ENCODE measurements at places on chromosomes 3 and 15.

DNA sequence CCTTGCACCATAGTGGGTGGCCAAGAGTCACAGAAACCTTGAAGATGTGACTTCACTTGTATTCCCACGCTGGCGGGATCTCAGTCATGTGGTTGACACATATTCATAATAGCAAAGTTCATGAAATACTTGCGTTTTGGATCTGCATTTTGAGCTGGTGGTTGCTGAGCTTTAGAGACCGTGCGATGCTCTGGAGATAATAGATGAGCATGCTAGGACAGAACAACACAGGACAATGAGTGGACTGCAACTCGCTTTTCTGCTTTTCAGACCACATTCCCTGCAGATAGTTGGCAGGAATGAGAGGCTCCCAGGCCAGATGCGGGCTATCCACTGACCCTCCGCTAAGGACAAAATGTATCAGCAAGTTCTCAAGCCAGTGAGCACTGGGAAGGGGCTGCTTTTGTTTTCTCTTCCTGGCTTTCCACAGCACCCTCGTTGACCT lies 13.8 kb upstream of the STARD5 start:
- DNase-seq, result no peak

- DNase-seq, result no peak
These were observed 15.2 kb downstream of the RAB11A start for GRCh38 chr15:65884511-65884910.

DNA sequence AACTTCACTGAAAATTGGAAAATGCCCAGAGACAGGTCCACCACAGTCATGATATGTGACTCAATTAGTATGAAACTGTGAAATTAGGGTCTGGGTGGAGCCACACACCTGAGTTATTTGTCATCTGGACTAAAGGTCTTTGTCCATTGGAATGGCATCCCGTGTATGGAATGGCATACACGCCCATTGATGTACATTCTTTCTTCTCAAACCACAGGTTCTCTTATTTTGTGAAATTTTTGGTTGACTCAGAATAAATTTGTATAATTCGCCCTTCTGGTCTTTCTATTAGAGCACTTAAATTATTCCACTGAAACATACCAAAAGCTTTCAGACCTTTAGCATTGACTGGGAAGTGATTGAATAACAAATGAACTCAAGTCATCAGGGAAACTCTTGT lies 66.8 kb upstream of the UBE2E1 start:
- DNase-seq, result no peak

- no peak for DNase-seq
These were observed 9.6 kb upstream of the ABTB1 start for GRCh38 chr3:127663151-127663550.

GRCh38 chr3:42655980-42656679 lies 2.6 kb downstream of the ZBTB47 start:
- DNase-seq, result no peak

DNA sequence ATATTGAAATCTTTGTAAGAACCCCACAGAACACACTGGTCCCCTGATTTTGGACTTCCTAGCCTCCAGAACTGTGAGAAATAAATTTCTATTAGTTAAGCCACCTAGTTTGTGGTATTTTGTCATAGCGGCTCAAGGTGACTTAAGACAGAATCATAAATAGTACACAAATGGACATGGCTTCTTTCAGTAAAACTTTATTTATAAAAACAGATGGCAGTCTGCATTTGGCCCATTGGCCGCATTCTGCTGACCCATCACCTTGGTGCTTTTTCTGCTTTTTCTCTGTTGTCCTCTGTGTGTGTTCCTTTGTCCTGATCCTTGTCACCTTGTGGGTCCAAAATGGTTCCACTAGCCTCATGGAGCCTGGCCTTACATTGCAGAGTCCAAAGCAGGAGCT lies 363.6 kb downstream of the PTPRG start:
- DNase-seq, result no peak

DNA sequence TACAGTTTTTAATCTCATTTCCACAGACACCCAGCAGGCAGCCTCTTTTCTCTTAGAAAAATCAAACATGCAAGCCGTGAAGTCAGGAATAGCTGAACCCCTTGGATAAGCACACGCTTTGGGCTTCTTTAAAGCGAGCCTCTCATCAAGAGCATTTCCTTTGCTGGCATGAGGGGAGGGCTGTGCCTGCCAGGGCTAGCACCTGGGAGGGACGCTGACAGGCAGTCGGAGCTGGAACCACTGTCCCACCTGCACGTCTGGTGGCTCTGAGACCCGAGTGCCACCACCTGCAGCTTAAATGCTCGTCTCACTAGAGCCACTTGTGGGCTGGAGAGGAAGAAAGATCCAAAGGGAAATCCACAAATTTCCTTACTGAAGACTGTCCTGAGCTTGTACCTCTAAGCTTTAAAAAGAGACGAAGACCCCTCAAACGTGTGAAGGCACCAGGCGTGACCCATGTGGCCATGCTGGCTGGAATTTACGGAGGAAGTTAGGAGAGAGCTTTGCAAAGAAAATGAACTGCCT lies 9.4 kb downstream of the MAP6D1 start:
- DNase-seq, result no peak

- DNase-seq, result no peak
These were observed 34.9 kb upstream of the TIMP4 start for GRCh38 chr3:12193485-12194165.

GRCh38 chr15:85725564-85725963 lies 69.2 kb downstream of the KLHL25 start:
- DNase-seq, result no peak

GRCh38 chr3:114873591-114873990 lies 273.5 kb downstream of the ZBTB20 start:
- no peak for DNase-seq

DNA sequence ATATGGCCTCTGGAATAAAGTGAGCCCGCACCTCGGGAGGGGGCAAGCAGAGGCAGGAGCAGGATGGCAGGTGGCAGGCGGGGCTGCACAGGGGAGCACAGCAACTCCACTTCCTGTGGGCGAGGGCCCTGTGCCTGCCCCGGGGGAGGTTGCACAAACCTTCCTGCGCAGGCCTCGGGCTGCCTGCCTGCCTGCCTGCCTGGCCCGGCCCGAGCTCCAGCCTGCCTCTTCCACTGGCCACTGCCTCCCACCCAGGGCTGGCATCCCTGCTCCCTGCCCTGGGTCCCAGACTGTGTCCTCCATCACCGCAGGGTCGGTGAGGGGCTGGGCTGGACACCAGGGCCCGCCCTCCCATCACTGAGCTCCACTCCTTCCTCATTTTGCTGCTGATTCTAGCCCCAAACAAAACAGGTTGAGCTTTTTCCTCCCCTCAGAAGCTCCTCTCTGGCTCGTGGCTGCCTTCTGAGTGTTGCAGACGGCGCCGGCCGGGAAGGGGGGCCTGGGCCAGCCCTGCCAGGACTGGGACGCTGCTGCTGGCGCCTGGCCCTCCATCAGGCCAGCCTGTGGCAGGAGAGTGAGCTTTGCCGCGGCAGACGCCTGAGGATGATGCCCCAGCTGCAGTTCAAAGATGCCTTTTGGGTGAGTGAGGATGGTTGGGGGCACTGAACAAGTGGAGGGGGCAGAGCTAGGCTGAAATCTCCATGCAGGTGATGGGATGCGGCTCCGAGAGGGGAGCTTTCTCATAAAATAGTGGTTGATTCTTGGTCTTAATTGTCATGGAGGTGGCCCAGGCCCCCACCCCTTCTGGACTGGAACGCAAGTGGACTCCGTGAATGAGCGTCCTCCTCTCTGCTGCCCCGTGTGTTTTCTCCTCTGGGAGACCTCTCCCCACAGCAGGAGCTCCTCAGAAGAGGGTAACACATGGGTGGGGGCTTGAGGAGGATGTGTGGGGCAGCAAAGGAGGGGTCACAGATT lies at the start of gene PSTPIP1:
Gene PSTPIP1, plus strand, starts transcription at position 156 of the 975 bp plus-strand sequence. Its CDS starts 448 bp downstream, at position 604.
- DNase-seq, result no peak

GRCh38 chr15:32659340-32660155 lies 18.0 kb downstream of the SCG5 start:
- DNase-seq, result no peak

GRCh38 chr3:95341314-95341713 lies 1278.5 kb downstream of the NSUN3 start:
- DNase-seq, result no peak

- DNase-seq, result no peak
These were observed 167.4 kb upstream of the CTDSPL start for GRCh38 chr3:37694284-37694675.

- peak; percentile 30 for DNase-seq
These were observed 71.5 kb upstream of the PLXNA1 start for GRCh38 chr3:126911162-126912026.

DNA sequence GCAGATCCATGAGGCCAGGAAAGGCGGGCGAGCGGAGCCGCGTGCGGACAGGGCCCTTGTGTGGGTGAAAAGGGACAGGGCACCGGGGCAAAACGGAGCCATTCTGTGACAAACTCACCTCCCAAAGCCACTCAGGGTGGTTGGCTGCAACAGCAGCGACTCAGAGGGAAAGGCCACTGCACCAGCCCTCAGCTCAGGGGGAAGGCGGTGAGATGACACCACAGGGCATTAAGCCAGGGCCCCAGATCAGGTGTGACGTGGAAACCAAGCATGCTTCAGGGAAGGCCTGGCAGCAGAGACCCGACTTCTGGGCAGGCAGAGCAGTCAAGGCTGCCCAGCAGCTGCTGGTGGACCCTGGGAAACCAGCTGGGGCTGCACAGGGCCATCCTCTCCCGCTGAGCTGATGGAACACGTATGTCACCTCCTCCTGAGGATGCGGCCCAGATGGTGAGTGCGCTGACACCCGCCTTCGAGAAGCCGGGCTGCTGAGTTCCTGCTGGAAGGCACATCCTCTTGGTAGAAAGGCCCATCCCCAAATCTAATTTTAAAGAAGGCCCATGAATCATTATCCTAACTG lies 82.3 kb downstream of the CHSY1 start:
- DNase-seq, result no peak

- no peak for DNase-seq
These were observed 3.0 kb downstream of the DUOXA1 start for GRCh38 chr15:45126535-45127158.

GRCh38 chr3:54572197-54572895 lies 355.5 kb downstream of the LRTM1 start:
- no peak for DNase-seq

GRCh38 chr3:115697263-115698053 lies 74.1 kb downstream of the GAP43 start:
- no peak for DNase-seq

DNA sequence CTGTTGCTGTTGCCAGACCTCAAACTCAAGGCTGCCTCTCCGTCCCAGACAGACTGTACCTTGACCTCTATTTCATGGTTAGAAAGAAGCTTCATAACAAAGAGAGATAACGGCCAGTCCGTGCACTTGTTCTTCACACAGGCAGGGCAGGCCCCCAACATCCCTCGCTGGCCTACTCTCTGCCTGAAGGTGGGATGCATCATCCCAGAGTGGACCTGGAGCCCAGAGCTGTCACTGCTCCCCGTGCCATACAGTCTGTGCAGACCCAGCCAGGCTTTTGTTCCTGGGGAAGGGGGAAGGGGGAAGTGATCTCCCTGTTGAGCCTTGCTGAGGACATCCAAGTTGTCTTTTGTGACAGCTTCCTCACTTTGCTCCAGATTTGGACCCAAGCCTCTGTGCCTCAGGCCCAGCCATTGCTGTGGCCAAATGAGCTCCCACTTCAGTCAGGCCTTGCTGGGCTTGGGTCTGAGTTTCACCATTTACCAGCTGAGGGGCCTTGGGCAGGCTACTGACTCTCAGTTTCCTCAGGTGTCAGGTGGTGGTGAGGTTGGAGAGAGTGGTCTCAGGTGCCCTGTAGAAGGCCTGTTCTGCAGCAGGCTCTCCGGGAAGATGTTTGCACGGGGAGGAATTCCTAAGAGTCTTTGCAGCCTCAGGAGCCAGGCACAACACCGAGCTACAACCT lies 141.6 kb downstream of the DNAJB8 start:
- no peak for DNase-seq

DNA sequence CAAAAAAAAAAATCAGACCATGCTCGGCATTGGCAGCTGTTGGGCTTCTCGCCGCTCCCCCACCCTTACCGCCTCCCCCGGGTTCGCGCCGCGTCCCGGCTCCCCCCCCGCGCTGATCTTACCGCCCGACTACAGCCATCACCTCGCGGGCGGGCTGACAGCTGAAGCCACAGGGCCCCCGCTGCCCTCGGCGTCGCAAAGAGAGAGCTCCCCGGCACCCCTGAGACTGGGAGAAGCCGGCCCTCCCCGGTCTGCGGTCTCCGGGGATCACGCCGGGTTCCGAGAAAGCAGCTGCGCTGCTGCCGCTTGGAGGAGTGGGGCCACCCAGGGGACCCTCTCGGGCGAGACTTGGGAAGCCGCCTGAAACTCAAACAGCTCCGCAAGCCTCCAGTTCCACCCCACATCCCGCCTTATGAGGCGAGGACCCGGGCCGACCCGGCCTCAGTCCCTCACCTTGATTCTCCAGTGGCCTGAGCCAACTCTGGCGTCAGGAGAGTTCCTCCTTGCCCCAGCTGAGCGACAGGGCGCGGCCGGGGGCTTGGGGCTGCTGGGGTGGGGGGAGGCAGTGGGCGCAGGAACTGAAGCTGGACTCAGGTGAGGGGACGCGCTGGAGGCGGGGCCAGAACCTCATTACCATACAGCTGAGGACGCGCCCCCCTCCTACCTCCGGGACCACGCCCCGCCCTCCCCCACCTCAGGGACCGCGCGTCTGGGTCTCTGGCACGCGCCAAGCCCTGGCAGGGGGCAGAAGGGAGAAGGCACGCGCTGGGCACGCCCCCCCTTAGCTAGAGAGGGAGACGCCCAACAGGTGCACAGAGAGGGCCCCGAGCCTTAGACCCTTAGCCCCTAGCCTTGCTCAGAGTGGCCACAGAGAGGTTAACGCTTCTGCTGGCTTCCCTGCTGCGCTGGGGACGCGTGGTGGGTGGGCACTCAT lies 1.0 kb upstream of the DLL4 start:
- no peak for DNase-seq

GRCh38 chr15:62087671-62088352 lies 21.0 kb downstream of the C2CD4A start:
- no peak for DNase-seq

DNA sequence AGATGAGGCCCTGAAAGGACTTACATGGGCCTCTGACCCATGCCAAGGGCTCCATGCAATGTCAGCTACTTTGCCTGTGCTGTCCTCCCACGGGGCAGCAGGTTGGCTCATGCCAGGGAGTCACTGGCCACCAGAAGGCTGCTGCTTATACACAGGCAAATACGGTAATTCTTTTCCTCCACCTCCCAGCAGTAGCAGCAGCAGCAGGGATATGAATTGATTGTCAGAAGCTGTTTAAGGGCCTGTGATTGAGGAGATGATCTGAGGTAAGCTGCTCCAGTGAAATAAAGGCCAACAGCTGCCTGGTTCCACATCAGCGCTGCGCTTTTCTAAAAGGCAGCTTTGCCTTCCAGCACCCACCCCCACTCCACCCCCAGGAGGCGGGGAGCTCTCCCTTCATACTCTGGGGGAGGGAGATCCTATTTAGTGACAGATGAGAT lies 250.5 kb downstream of the SHQ1 start:
- no peak for DNase-seq

Measured in stimulated activated CD8-positive, alpha-beta memory T cell treated with anti-CD3 and anti-CD28 coated beads, Interleukin-4, amount 100 ng/mL, for 4 hours (primary cell).